ENCODE measurements at places on chromosomes 4 and X.
A peak's percentile ranks its signal among the peaks of the same experiment; 100 is the strongest.

- no peak for DNase-seq
Observed at GRCh38 chr4:123597586-123597985, 201.0 kb downstream of the SPRY1 start.

GRCh38 chrX:53190363-53190960, 34.5 kb downstream of the KDM5C start:
- DNase-seq = no peak

DNA sequence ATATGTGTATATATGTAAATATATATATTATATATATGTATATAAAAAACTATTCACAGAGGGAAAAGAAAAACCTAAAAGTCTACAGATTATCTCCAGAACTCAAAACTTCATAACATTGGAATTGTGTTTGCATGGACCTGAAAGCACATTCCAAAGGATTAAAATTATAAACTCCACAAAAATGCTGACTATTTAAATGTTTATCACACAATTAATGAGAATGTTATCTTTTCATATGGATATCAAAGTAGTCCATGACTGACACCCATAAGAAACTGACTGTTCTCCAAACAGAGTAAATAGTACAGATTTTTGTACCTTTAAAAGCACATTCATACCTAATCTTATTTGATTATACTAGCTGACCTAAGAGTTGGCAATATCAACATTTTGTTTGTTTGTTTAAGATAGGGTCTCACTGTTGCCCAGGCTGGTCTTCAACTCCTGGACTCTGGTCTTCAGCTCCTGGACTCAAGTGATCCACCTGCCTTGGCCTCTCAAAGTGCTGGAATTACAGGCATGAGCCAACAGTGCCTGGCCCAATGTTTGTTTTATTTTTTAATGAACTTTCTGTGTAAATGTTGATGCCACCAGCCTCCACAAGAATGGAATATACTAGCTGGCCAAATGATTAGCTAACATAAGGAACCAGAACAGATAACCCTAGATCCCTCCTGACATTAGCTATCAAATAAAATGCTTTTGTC, 50.0 kb downstream of the SLC39A8 start:
- no peak for DNase-seq

GRCh38 chrX:2416851-2417604, 83.7 kb downstream of the DHRSX start:
- peak; percentile 51 for DNase-seq

GRCh38 chrX:69179380-69179911, 14.2 kb upstream of the PJA1 start:
- no peak for DNase-seq

GRCh38 chrX:39476604-39477021, 621.1 kb downstream of the BCOR start:
- DNase-seq = no peak

GRCh38 chr4:17324386-17324830, 187.5 kb downstream of the QDPR start:
- no peak for DNase-seq

GRCh38 chr4:108219998-108220397, 51.3 kb upstream of the LEF1 start:
- no peak for DNase-seq

DNA sequence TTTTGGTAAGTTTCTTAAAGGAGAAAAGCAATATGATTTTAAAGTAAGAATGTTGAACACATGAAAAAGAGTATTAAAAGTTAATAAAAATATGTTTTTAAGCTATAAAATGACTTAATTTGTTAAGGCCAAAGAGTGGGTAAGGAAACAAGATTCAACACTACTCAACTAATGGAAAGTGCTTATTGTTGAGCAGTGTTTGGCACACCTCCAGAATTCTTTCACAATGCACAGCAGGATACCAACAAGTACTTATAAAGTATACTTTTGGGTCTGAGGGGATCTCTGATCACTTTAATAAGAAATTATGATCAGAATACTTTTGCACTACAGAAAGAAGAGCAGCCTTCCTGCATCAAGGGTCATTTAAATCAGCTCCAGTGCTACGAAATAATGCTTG, 5.9 kb downstream of the LAMP2 start:
- no peak for DNase-seq

DNA sequence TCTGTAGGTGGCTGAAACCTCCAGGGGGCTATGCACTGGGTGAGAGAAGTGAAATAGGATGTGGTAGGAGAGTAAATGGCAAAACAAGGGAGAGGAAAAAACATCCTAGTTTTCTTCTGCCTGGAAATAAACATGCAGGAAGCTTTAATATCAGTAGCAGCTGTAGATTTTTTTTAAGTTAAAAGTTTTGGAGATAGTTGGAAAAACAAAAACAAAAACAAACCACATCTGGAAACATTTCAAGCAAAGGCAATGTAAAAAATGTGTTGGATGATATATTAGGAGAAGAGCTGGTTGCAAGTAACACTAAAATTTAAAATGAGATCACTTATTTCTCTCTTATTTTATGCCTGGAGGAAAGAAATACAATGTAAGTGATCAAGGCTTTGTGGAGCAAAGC, 388.0 kb downstream of the SPRY1 start:
- no peak for DNase-seq

GRCh38 chr4:11912886-11913285, 484.2 kb upstream of the HS3ST1 start:
- DNase-seq = peak; percentile 18

GRCh38 chr4:21097026-21097425, 396.8 kb downstream of the PACRGL start:
- no peak for DNase-seq

- DNase-seq = no peak
Observed at GRCh38 chr4:90443231-90443630, 316.0 kb downstream of the CCSER1 start.

All from RKO (cell line).